CD4-positive, CD25-positive, alpha-beta regulatory T cell (primary cell): ENCODE measurements at places on chromosomes 5 and 9. TPM values are rescaled to one million over a fixed set of nuclear protein-coding genes. Genes with fewer than 3 reads are reported as not detected.
A peak's percentile ranks its signal among the peaks of the same experiment; 100 is the strongest.

The NTNG2 gene
- 14.7 TPM for total RNA-seq

The RUSC2 gene
- 0.42 TPM for total RNA-seq

The CER1 gene
- not detected for total RNA-seq

The PCDHGA6 gene
- total RNA-seq = not detected

The BARHL1 gene
- total RNA-seq = not detected

- no peak for DNase-seq
- H3K4me1 ChIP-seq = no peaks in the 10 kb centered on the region
- no peak overlapping the region for H3K4me3 ChIP-seq
- H3K36me3 ChIP-seq = no peaks in the 10 kb centered on the region
- no peak overlapping the region for H3K27ac ChIP-seq
- H3K27me3 ChIP-seq = no peaks in the 10 kb centered on the region
Observed at GRCh38 chr5:9724707-9725106, 94.6 kb upstream of the TAS2R1 start.

- no peak for DNase-seq
- peaks cover 5% of the 10 kb centered on the region for H3K27me3 ChIP-seq
- no peaks in the 10 kb centered on the region for H3K4me1 ChIP-seq
- no peak overlapping the region for H3K27ac ChIP-seq
Observed at GRCh38 chr5:103526164-103526915, 36.2 kb downstream of the NUDT12 start.

DNA sequence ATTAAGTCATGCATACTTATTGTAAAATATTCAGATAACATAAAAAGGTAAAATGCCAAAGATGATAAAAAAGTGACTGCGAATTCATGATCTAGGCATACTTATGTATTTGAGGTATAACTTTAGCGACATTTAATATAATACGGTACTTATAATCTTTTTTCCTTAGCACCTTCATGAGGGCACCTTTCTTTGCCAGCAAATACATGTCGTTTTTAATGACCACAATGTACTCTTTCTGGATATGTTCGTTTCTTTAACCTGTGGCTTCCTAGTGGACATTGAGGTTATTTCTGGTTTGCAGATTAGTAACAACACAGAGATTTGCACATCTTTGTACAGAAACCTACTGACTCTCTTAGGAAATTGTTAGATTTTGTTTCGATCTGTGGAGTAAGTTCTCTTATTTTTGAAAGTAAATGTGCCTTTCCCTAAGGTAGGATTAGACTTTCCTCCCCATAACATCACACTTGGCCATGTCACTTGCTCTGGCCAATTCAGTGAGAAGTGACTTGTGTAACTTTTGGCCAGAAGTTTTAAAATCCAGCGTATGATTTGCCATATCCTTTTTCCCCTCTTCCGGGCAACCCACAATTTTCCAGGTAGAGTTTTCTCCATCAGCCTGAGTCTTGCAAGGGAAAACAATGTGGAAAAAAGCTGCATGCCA lies 24.4 kb downstream of the ANKRD33B start:
- no peak overlapping the region for H3K27ac ChIP-seq
- H3K4me3 ChIP-seq = no peak overlapping the region
- H3K27me3 ChIP-seq = no peaks in the 10 kb centered on the region
- DNase-seq = no peak
- peaks cover 9% of the 10 kb centered on the region for H3K4me1 ChIP-seq

- no peak for DNase-seq
- peak overlapping the region; percentile 96 for H3K4me3 ChIP-seq
Observed at GRCh38 chr9:131273856-131274673, 2.2 kb downstream of the FAM78A start.

GRCh38 chr9:118595719-118596305 lies 773.4 kb downstream of the BRINP1 start:
- DNase-seq = no peak
- no peaks in the 10 kb centered on the region for H3K36me3 ChIP-seq
- no peak overlapping the region for H3K27ac ChIP-seq
- H3K27me3 ChIP-seq = no peaks in the 10 kb centered on the region
- H3K4me3 ChIP-seq = no peak overlapping the region
- H3K4me1 ChIP-seq = no peaks in the 10 kb centered on the region

DNA sequence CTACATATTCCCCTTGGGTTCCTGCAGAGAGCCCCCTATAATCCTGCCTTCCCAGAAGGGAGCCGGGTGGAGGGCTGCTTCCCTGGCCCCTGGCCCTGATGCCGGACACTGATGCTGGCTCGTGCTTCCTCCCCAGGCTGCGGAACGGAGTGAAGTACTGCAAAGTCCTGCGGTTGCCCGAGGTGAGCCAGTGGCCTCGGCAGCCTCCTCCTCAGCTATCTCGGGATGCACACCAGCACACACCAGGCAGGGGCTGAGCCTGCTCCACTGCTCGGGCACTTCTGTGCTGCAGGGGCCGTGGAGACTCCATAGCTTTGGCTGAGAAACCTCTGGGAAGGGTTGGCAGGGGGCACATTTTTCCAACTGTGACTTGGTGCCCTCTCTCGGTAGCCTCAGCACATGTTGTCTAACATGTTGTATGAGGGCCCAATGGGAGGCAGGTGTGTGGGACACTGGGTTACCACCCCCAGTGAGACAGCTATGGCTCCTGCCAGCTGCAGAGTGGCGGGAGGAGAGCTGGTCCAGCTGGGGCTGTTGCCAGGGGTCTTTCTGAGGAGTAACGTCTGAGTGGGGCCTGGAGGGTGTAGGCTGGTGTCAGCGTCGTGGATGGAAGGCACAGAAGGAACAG lies 38.4 kb downstream of the USP20 start:
- no peak overlapping the region for H3K4me3 ChIP-seq
- H3K36me3 ChIP-seq = peaks cover 44% of the 10 kb centered on the region
- H3K27me3 ChIP-seq = no peaks in the 10 kb centered on the region
- no peak overlapping the region for H3K27ac ChIP-seq
- peaks cover 33% of the 10 kb centered on the region for H3K4me1 ChIP-seq

DNA sequence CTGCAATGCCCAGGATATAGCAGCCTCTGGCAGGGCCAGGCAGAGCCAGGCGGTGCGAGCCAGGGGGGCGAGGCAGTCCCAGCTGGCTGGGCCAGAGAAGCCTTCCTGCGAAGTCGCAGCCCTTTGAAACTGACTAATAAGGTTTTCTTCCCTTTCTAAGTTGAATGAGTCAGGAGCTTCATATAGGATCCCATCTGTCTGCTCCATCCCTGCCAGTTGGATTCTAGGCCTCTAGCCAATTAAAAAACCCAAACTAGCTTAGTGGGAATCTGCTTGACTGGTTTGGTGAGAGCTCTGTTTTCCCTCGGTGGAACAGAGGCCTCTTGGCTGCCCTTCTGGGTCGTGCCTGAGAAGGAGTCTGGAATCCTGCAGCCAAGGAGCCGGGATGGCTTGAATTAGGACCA lies 70.1 kb upstream of the RAPGEF1 start:
- H3K4me3 ChIP-seq = no peak overlapping the region
- no peaks in the 10 kb centered on the region for H3K36me3 ChIP-seq
- H3K4me1 ChIP-seq = no peaks in the 10 kb centered on the region
- no peak for DNase-seq
- H3K27ac ChIP-seq = no peak overlapping the region
- no peaks in the 10 kb centered on the region for H3K27me3 ChIP-seq

- H3K27ac ChIP-seq = no peak overlapping the region
- H3K36me3 ChIP-seq = no peaks in the 10 kb centered on the region
- H3K4me1 ChIP-seq = no peaks in the 10 kb centered on the region
- H3K4me3 ChIP-seq = no peak overlapping the region
Observed at GRCh38 chr5:91142819-91143218, 240.3 kb downstream of the ARRDC3 start.

- no peak overlapping the region for H3K4me3 ChIP-seq
Observed at GRCh38 chr5:6197427-6197826, 180.9 kb downstream of the MED10 start.
